Stomach (tissue), 19 donors: ENCODE measurements at places on chromosomes 5 and 9.
A peak's percentile ranks its signal among the peaks of the same experiment; 100 is the strongest.

DNA sequence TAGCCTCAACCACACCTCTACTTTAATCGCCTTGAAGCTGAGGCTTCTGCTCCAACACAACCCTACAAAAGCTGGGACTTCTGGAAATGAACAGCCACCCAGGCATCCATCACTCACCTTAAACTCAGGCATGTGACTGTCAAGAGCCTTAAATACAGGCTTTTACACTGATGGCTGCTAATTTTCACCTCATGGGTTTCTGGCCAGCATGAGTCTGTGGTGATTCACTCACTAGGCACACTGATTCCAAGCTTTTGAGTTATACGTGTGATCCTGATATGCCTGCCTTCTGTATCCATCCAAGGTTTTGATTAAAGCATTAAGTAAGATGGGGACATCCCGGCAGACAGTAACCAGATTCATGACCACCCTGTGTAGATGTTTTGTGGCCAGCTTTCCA is 8.9 kb downstream of the NSUN2 start:
- H3K4me3 ChIP-seq = no peak overlapping the region
- H3K27me3 ChIP-seq = no peaks in the 10 kb centered on the region
- no peak for DNase-seq
- H3K27ac ChIP-seq = no peak overlapping the region
- H3K36me3 ChIP-seq = peaks cover 94% of the 10 kb centered on the region

- H3K4me3 ChIP-seq = no peak overlapping the region
- no peak for DNase-seq
- no peak overlapping the region for H3K27ac ChIP-seq
- peaks cover 3% of the 10 kb centered on the region for H3K4me1 ChIP-seq
Observed at GRCh38 chr5:132762246-132763000, 14.6 kb downstream of the SEPTIN8 start.

- no peak overlapping the region for H3K27ac ChIP-seq
- no peaks in the 10 kb centered on the region for H3K27me3 ChIP-seq
- DNase-seq = peak; percentile 67
- H3K4me1 ChIP-seq = peaks cover 4% of the 10 kb centered on the region
- no peak overlapping the region for H3K4me3 ChIP-seq
Observed at GRCh38 chr5:86968301-86968753, 299.4 kb upstream of the RASA1 start.

GRCh38 chr9:68731857-68732256 is 26.8 kb downstream of the PIP5K1B start:
- no peak overlapping the region for H3K4me3 ChIP-seq
- DNase-seq = no peak
- H3K27me3 ChIP-seq = no peaks in the 10 kb centered on the region
- peaks cover 8% of the 10 kb centered on the region for H3K4me1 ChIP-seq

DNA sequence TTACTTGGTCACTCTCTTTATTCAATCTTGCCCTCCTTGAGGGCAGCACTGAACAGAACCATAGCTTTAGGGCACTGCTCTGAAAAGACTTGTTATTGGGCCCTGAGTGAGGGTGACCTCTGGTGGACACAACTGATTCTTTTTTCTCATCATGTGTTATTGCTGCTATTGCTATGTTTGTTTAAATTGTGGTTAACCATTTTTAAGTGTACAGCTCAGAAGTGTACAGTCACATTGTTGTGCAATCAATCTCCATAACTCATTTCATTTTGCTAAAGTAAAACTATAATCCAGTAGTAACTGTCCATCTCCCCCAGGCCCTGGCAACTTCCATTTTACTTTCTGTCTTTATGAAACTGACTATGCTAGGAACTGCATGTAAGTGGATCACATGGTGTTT is 351.1 kb upstream of the RIOK2 start:
- H3K4me3 ChIP-seq = no peak overlapping the region
- H3K36me3 ChIP-seq = no peaks in the 10 kb centered on the region
- H3K27me3 ChIP-seq = no peaks in the 10 kb centered on the region
- DNase-seq = peak; percentile 27
- no peak overlapping the region for H3K27ac ChIP-seq

DNA sequence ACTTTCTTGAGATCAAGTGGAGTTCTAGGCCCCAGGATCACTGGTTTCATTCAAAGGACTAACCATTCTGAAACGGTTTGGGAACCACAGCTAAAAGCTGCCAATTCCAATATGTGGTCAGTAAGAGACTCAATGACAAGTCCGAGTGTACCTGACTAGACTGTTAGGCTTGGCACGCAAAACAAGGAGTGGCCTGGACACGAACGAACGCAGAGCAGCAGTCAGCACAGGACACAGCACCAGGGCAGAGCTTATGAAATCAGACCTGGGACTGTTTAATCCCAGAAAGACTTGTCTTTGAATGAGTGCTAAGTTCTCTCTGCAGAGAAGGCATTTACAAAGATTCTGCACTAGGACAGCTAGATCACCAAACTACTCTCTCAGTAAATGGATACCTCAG is 213.8 kb downstream of the GAPVD1 start:
- no peak overlapping the region for H3K4me3 ChIP-seq
- H3K36me3 ChIP-seq = peaks cover 37% of the 10 kb centered on the region
- no peaks in the 10 kb centered on the region for H3K27me3 ChIP-seq
- no peak for DNase-seq
- H3K4me1 ChIP-seq = peaks cover 5% of the 10 kb centered on the region

DNA sequence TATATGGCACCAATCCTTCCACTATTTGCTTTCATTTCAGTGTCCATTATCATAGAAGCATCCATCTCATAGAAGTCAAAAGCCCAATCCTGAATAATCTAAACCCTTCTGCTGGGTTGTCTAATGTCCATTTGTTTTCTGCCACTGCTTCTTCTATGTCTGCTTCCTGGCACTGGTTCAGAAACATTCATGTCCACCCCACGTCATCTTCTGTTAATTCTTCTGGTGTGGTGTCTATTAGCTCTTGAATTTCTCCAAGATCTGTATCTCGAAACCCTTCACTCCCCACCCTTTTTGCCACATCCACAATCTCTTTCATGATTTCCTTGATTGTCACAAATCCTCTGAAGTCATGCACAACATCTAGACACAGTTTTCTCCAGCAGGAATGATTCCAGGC is 23.2 kb upstream of the GOLGA1 start:
- no peaks in the 10 kb centered on the region for H3K4me1 ChIP-seq
- peaks cover 17% of the 10 kb centered on the region for H3K36me3 ChIP-seq
- no peak overlapping the region for H3K27ac ChIP-seq
- no peak for DNase-seq
- no peaks in the 10 kb centered on the region for H3K27me3 ChIP-seq

DNA sequence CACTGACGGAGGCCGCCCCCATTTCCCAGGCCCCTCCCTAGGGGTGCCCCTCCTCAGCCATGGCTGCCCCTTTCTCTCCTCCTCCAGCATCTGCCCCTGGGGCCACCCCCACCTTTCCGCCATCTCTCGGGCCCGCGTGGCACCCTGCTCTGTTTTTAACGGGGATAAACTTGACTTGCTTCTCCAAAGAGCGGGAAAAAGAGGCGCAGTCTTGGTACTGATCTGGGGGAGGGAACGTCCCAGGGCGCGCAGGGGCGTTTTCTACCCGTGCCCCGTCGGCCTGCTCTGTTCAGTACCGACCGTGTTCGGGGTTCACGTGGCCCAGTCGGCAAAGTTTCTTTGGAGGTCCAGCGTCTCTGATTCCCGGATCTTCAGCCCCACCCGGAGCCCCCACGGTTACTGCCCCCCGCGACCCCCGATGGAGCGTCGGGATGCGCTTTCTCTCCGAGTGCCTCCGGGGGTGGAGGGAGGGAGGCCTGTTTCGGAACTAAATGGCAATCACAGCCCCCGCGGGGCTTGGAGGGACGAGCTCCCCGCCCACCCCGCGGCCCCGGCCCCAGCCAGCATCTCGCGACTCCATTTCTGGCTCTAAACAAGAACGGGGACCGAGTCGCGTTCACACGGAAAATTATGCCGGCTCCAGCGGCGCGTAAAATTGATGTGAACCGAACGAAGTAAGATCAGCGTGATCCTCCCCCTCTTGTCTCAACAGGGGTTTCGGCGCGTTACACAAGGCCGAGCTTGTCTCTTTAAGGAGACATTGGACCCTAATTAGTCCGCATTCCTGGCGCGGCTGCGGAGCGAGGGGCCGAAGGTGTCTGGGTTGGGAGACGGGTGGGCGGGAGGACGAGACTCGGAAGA is 1.1 kb upstream of the TLE4 start:
- H3K36me3 ChIP-seq = no peaks in the 10 kb centered on the region
- peak overlapping the region; percentile 90 for H3K27ac ChIP-seq
- peak; percentile 36 for DNase-seq
- H3K4me1 ChIP-seq = peaks cover 17% of the 10 kb centered on the region

DNA sequence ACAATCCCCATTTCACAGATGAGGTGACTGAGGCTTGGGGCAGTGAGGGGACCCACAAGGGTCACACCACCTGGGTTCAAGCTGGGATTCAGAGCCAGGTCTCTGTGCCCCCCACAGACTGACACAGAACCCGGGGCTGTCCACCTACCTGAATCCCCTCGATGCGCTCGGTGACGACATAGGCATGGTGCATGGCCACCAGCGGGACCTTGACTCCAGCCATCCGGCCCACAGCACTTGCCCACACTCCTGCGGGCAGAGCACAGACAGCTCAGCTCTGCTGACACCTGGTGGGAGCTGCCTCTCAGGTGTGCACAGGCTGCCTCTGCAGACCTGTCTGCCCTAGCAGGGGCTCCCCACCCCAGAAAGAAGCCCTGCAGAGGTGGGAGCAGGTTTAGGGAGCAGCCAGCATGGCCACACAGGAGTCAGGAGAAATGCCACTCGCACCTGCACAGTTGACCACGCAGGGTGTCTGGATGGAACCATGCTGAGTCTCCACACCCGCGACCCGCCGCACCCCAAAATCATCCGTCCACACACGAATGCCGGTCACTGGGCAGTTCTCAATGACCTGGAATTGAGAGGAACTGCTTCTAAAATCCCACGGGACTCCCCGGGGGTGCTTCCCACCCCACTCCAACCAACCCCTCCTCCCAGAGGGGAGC is 8.4 kb downstream of the SARDH start:
- H3K4me1 ChIP-seq = no peaks in the 10 kb centered on the region
- H3K4me3 ChIP-seq = no peak overlapping the region
- peak; percentile 3 for DNase-seq

- no peak overlapping the region for H3K27ac ChIP-seq
- no peak for DNase-seq
- H3K27me3 ChIP-seq = no peaks in the 10 kb centered on the region
- H3K4me3 ChIP-seq = no peak overlapping the region
- no peaks in the 10 kb centered on the region for H3K36me3 ChIP-seq
Observed at GRCh38 chr5:80041527-80041926, 6.4 kb downstream of the THBS4 start.

- no peaks in the 10 kb centered on the region for H3K36me3 ChIP-seq
- no peaks in the 10 kb centered on the region for H3K27me3 ChIP-seq
- no peak for DNase-seq
- H3K4me1 ChIP-seq = peaks cover 70% of the 10 kb centered on the region
Observed at GRCh38 chr9:91775708-91776028, 174.4 kb downstream of the ROR2 start.

DNA sequence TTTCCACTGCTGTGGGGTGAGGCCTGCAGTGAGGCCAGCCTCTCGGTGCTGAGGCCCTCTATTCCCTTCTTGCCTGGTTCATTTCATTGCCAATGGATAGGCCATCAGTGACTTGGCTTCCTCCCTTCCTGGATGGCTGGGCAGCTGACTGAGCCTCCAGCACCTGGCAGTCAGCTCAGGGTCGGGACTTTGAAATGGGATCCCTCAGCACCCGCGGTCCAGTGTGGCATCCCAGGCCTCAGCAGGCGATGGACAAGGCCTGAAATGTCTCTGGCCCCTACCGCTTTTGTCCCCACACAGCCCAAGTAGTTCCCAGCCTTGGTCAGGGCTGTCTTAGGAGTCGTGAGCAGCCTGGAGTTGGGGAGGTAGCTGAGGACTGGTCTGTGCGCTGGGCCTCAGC is 17.2 kb downstream of the NDST1 start:
- no peak for DNase-seq
- no peaks in the 10 kb centered on the region for H3K27me3 ChIP-seq
- H3K36me3 ChIP-seq = peaks cover 27% of the 10 kb centered on the region
- H3K4me1 ChIP-seq = peaks cover 34% of the 10 kb centered on the region

DNA sequence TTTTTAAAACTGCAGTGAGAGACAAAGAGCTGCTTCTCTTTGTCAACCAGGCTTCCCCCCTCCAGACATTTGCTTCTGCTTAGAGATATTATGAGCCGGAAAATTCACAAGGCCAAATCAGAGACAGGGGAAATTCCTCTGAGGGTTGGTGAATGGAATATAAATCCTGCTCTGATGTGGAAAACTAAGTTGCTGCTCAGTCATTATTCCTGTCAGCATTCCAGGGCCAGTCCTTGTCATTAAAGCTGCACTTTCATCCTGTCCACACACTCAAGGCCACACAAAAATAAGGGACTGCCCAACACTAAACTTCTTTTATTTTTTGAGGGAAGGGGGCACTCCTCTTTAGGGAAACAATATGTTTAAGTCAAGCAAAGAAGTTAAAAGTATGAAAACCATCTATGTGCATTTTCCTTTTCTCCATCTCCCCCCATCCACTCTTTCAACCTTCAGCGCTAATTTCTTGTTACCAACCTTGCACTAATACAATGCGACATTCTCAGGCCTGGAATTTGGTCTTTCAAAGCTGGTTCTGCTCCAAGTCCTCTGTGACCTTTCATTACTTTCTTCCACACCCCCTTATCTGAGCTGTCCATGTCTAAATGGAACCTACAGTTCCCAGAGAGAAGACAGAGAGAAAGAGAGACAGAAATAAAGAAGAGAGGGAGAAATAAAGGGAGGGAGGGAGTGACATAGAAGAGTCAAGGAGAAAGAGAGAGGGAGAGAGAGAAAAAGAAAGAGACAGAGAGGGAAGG is 118.9 kb upstream of the S1PR3 start:
- no peak overlapping the region for H3K27ac ChIP-seq
- no peak overlapping the region for H3K4me3 ChIP-seq
- no peaks in the 10 kb centered on the region for H3K4me1 ChIP-seq
- H3K36me3 ChIP-seq = no peaks in the 10 kb centered on the region
- DNase-seq = peak; percentile 35

- DNase-seq = no peak
- no peaks in the 10 kb centered on the region for H3K27me3 ChIP-seq
- H3K27ac ChIP-seq = no peak overlapping the region
- H3K4me1 ChIP-seq = no peaks in the 10 kb centered on the region
- H3K36me3 ChIP-seq = peaks cover 5% of the 10 kb centered on the region
- no peak overlapping the region for H3K4me3 ChIP-seq
Observed at GRCh38 chr9:126379661-126380360, 53.2 kb downstream of the MVB12B start.

- no peak overlapping the region for H3K27ac ChIP-seq
- H3K4me3 ChIP-seq = no peak overlapping the region
- peaks cover 19% of the 10 kb centered on the region for H3K36me3 ChIP-seq
- DNase-seq = no peak
- no peaks in the 10 kb centered on the region for H3K27me3 ChIP-seq
Observed at GRCh38 chr5:171990713-171991015, 15.8 kb downstream of the FBXW11 start.

GRCh38 chr5:163321511-163321910 is 115.9 kb upstream of the CCNG1 start:
- H3K4me3 ChIP-seq = no peak overlapping the region
- H3K27ac ChIP-seq = no peak overlapping the region
- H3K36me3 ChIP-seq = no peaks in the 10 kb centered on the region
- no peaks in the 10 kb centered on the region for H3K4me1 ChIP-seq
- DNase-seq = no peak

- no peak overlapping the region for H3K27ac ChIP-seq
- no peaks in the 10 kb centered on the region for H3K36me3 ChIP-seq
- H3K4me1 ChIP-seq = no peaks in the 10 kb centered on the region
- no peaks in the 10 kb centered on the region for H3K27me3 ChIP-seq
Observed at GRCh38 chr5:143446535-143447226, 43.2 kb upstream of the NR3C1 start.
